ENCODE measurements at places on chromosomes 4 and X.
A peak's percentile ranks its signal among the peaks of the same experiment; 100 is the strongest.

DNA sequence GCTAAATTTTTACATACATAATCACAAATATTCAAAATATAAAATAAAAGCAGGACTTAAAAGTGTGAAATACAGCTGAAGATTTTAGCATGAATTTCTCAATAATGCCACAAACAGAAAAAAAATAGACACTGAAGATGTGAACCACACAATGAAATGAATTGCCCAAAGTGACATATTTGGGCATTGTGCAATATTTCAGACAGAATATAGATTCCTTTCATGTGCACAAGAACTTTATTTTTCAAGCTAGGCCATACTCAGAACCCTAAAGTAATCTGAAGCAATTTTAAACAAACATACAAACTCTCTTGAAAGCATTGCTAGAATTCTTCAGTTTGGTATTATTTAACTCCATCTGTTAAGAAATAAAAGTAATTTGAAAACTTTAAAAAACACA lies 764.1 kb downstream of the STIM2 start:
- no peak for DNase-seq

DNA sequence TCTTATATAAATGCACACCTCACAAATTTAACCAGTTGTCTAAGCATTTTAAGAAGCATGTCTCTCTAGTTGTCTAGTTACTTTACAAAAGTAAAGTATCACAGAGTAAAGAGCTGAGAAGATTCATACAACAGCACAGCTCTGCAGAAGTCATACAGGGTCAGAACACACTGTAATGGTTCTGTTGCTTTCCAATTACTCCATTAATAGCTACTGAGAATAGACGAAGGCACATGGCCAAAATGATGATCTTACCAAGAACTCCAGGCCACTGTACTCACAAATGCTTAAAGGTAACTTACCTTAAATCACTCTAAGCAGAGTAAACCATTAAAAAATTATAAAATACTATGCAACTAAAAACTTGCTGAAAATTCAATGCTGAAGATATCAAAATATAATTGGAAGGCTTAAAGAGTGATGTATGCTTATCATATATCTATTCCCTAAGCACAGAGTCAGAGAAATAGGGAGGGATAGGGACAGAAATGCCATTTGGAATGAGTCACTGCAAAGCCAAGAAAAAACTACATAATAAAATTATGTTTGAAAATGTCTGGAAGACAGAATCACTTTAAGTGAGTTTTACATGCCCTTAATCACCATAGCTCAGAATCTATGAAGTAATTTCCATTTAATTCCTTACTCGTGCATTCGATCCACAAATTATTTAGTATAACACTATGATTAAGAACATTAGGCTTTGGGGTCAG lies 71.0 kb downstream of the DDX60L start:
- DNase-seq: no peak

DNA sequence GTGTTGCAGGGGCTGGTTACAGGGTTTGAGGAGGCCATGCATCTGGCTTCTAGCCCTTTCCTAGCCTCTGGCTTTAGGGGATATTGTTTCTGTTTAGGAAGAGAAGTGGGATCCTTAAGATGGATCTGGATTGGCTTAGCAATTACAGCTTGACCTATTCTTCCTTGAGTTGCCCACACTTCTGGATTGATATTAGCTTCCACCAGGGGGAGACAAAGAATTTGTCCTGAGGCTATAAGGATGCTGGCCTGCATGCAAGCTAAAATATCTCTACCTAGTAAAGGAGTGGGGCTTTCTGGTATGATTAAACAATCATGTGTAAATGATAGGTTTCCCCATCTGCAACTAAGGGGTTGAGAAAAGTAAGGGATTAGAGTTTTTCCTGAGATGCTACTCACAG lies 117.2 kb downstream of the TEX13C start:
- no peak for DNase-seq

DNA sequence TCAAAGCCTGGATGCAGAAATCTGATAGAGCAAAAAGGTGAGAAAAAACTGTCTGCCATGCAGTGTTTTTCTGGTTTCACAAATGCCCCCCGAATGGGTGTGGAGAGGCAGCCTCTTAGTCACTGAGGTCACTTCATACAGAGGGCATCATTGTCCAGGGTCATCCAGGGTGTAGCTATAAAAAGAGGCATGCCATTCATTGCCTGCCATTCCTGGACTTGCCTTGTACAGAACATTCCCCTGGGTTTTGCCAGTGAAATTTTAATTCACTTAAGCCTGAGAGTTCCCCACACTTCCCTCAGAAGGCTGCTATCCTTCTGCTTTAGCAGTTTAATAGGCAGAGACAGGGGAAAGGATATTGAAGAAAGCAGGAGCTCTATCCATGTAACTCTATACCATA lies 230.3 kb downstream of the UNC5C start:
- DNase-seq: no peak

- DNase-seq: no peak
Measured at GRCh38 chr4:52833941-52834525, 28.1 kb upstream of the RASL11B start.

DNA sequence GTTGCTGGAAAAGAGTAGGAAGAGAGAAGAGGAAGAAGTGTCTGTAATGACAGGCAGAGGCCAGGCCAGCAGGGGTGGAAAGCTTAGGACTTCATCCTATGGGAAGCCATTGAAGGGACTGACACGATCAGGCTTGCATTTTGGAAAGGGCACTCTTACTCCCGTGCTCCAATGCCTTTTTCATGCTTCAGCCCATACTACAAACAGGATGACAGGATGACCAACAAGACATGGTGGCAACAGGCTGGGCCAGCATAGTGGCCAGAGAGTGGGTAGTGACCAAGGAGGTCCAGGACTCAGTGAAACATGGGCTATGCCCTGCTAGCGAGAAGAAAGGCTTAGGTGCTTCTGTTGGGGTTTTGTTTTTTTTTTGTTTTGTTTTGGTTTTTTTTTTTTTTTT lies 2.6 kb upstream of the KLF3 start:
- no peak for DNase-seq

GRCh38 chr4:41380511-41381157 lies 123.9 kb downstream of the UCHL1 start:
- no peak for DNase-seq

GRCh38 chr4:27123123-27123768 lies 262.6 kb downstream of the STIM2 start:
- no peak for DNase-seq

- DNase-seq: no peak
Measured at GRCh38 chr4:35124106-35124505, 1120.2 kb downstream of the ARAP2 start.

DNA sequence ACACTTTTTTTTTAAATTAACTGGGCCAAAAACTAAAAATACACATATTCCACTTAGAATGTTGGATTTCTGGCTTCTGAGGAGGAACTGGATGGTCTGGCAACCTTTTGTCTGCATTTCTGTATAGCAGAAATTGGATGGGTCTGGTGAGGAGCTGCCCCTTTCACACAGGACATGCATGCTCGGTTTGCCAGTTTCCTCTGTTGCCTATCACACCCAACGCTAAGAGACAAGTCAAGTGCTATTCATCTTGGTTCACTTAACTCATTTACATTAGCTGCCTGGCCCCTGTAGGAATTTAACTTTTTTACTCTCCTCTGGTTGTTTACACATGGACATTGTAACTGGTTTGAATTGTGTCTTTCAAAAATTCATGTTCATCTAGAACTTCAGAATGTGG lies 195.7 kb downstream of the PACRGL start:
- no peak for DNase-seq

- no peak for DNase-seq
Measured at GRCh38 chr4:101348367-101348827, 1.1 kb upstream of the PPP3CA start.

GRCh38 chr4:121148621-121149020 lies 15.5 kb downstream of the TNIP3 start:
- no peak for DNase-seq

GRCh38 chrX:111886678-111887077 lies 10.7 kb downstream of the TRPC5OS start:
- DNase-seq: no peak

- DNase-seq: peak; percentile 53
Measured at GRCh38 chrX:153947009-153947769, 2.7 kb upstream of the RENBP start.

- DNase-seq: no peak
Measured at GRCh38 chrX:54495814-54496516, at the start of gene FGD1. Gene FGD1, minus strand, starts transcription at chrX:54496234. Its CDS starts 802 bp downstream, at chrX:54495432.

DNA sequence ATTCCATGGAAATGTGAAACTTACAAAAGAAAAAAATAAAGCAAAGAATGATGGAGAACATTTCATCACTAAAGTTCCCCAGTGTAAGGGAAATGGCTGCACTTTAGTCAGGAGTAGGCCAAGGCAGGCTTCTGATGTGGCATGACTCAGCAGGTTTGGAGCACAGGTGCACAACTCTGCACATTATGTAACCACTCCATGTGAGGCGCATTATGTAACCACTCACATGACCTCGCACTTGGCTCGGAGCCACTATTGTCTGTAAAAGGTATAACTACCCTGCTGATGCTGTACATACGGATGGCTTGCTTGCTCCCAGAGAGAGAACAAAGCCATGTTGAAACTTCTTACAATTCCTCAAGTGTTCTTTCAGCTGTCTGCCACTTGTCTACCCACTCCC lies 727.6 kb downstream of the TRAM1L1 start:
- no peak for DNase-seq

GRCh38 chr4:23039818-23040217 lies 347.1 kb downstream of the GBA3 start:
- no peak for DNase-seq
